ENCODE measurements at places on chromosomes 4 and X. TPM values are rescaled to one million over a fixed set of nuclear protein-coding genes. Genes with fewer than 3 reads are reported as not detected.

DNA sequence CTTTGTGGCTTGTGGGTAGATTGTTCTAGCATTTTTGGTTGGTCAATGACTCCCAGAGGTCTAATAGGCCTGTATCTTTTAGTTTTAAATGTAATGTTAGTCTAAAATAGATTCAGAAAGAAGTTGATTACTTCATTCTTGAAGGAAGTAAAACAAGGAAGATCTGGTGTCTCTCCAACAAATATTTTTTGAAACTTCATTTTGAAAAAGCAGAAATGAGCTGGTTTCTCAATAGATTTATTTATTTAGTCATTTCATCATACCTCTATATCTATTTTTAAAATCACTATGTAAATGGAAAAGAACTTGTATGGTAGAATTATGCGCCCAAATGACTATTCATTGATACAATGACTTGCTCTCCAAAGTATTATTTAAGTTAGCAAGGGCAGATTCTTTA, 7.2 kb downstream of the HTR2C start:
- no peak for DNase-seq

Gene SOWAHD
- 0.17 TPM for total RNA-seq

DNA sequence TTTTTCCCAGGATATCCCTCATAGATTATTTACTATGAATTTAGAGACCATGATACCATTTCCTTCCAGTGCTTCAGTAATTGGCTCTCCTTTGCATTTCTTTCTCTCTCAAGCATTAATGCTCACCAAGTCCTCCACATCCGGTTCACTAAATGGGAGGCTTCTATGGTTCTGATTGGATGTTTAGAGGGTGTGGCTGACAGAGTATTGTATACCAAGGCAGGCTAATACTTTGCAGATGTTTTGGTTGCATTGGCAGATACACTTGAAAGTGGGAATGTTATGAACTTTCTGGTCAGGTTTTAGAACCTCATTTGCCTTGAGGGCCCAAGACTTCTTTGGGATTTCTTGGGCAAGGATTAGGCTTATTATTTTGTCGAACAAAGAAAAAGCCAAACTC, 24.2 kb downstream of the CBLL2 start:
- no peak for DNase-seq

GRCh38 chr4:41285864-41286235, 29.1 kb downstream of the UCHL1 start:
- no peak for DNase-seq

GRCh38 chrX:78314561-78314960, 12.8 kb downstream of the CYSLTR1 start:
- DNase-seq: no peak

- no peak for DNase-seq
Measured at GRCh38 chr4:2750719-2751605, 5.2 kb downstream of the TNIP2 start.

- no peak for DNase-seq
Measured at GRCh38 chr4:82994834-82995233, 15.8 kb downstream of the LIN54 start.

DNA sequence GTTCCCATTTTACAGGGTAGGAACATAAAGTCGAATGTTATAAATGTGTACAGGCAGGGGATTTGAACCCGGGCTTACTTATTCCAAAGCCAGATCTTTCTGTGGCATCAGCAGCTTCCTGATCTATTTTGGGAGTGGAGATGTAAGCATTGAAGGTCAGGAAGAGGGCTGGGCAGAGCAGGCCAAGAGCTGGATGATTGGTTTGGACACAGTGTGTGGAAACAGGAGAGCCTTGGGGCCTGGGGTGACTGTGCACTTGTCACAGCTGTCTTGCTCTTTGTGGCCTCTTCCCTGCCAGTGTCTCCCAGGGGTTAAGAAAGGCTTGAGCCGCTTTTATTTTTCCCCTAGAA, 127.9 kb upstream of the ENPP6 start:
- no peak for DNase-seq

DNA sequence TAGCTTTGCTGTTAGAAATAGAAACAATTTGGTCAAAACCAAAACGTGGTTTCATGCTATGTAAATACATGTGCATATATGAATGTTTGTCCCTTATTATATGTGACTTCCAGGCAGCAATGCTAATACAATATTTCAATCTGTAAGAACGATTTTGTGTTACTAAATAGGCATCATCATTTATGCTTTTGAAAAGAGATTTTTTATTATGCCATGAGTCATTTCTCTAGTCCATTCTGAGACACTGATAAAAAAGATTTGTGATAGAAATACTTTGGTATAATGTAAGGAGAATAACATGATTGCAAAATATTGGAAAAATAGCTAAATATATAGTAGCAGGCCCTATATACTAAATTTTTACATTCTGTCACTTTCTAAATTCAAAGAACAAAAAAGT, 28.9 kb downstream of the SYNPO2 start:
- no peak for DNase-seq

DNA sequence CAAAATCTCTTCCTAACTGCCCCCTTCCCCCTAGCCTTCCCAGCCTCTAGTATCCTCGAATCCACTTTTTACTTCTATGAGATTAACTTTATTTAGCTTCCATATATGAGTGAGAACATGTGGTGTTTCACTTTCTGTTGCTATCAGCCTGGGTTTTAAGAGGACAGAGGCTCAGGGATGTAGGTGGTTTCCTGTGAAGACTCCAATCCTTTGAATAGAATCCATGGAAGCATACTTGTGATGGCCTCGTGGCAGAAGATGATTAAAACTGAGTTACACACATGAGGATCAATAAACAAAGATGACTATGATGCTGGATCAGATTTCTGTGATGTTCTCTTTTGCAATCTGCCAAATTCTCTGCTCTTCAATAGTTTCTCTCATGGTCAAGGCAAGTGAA, 29.8 kb downstream of the CD99L2 start:
- DNase-seq: no peak

DNA sequence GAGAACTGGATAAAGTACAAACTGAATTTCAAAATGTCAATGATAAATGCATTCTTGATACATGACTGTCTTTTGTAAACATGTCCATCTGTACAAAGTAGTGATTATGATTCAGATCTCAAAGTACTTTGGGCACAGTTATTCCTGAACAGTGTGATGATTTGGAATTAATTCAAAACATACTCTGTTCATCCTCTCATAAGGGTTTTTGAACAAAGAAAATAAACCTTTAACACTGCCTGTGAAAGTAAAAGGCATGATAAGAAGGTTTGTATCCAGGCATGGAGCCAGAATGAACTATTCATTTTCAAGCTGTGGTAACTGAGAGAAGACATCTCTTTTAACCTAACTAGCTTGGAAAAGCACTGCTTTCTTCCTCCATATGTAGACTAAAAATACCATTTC, 883 bp upstream of the KLHL4 start:
- DNase-seq: peak; percentile 25

- no peak for DNase-seq
Measured at GRCh38 chr4:140680686-140681085, 75.5 kb downstream of the TBC1D9 start.

DNA sequence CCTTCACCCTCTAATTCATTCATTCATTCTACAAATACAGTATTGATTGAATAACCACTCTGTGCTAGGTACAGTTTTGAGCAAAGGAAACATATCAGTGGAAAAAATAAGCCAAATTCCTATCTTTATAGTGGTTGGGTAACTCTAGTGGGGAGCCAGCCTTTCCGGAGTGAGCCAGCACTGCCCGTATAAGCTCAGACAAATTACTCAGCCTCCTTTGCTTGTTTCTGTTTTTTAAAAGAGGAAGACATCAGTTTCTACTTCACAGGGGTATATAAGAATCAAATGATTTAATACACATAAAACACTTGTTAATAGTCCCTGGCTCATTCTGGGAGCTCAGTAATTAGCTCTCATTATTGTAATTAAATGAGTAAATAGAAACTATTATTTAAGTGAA, 238.2 kb upstream of the MAD2L1 start:
- no peak for DNase-seq

DNA sequence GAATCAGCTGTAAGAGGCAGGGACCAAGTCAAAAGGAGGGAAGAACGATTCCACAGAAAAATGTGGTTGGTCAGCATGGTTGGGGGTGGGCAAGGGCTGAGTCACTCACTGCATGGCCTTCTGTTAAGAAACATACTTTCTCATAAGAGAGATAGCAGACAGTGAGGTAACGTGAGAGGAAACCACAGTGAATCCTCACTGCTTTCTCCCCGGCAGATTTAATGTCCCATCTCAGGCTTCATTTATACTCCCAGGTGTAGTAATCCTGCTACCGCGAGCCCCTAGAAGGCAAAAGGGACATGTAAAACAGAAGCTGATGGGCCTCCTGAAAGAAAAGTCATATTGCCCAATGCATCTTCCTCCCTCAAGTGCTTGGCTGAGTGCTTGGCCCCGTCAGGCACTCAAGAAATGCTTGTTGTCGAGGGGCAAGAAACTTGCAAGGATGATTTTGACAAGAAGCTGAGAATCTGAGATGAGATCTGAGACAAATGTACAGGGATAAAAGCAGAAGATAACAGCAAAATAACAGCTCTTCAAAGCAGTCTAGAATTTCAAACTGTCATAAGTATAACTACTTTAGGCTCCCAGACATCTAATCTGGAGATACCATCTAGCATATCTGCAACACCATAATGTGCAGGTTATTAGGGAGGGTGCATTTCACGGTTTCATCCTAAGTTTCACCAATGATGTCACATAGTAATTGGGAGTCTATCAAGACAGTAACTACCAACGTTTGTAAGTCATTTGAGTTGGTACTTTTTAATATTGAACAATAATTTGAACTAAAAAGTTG, 40.2 kb downstream of the SH3KBP1 start:
- peak; percentile 61 for DNase-seq

Gene WDR17
- total RNA-seq: 4.2 TPM

DNA sequence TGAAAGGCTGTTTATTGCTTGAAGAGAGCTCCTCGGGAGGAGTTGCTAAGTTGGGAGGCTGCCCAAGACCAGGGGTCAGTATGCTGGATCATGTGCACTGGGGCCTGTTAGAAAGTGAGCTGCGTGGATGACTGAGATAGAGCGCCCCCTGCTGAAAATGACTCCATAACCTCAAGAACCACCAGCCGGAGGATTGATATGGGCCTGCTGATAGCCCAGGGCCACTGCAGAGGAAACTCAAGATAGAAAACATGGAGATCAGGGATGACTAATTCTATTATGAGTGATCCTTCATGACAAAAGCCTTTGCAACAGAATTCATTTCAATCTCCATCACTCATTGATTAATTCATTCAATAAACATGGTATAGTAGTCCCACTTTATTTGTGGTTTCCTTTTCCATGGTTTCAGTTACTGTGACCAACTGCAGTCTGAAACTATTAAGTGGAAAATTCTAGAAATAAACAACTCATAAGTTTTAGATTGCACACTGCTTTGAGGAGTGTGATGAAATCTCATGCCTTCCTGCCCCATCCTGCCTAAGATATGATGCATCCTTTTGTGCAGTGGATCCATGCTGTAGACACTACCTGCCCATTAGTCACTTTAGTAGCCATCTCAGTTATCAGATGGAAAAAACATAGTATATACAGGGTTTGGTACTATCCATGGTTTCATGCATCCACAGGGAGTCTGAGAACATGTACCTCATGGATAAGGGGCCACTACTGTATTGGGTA, 126.7 kb upstream of the MBNL3 start:
- DNase-seq: peak; percentile 27

DNA sequence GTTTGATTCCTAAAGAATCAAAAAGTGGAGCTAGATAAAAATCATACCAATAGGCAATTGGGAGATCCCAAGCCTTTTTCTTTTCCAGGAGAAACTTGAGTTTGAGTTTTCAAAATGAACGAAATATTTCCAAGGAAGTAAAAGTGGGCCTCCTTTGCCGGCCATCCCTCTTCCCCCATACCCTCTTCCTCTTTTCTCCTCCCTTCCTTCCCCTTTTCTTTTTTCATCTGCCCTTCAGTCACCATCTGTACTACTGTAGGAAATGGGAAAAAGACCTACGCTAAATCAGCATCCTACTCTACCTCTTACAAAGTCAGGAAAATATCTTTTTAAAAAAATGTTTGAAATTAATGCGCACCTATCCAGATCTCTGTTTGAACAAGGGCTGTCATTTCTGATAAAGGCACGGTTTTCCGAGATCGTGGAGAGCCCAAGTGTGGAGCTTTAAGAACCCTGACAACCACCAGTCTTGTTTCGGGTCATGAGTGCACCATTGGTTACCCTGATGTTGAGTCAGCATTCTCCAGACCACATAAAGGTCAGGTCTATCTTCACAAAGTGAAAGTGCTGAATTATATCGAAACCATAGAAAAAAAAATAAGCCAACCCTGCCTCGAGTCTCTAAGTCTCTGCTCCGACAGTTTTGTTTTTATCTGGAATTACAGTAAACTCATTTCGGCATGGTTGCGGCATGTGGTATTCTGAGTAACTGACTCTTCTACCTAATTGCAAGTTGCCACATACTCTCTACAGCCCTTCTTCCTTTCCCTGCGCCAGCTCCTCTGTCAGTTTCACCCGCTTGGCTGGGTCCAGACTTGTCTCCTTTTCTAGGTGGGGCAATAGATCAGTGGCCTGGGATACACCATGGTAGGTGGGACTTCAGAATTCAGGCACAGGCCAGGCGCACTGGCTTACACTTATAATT, 140.2 kb upstream of the KLF3 start:
- peak; percentile 29 for DNase-seq

DNA sequence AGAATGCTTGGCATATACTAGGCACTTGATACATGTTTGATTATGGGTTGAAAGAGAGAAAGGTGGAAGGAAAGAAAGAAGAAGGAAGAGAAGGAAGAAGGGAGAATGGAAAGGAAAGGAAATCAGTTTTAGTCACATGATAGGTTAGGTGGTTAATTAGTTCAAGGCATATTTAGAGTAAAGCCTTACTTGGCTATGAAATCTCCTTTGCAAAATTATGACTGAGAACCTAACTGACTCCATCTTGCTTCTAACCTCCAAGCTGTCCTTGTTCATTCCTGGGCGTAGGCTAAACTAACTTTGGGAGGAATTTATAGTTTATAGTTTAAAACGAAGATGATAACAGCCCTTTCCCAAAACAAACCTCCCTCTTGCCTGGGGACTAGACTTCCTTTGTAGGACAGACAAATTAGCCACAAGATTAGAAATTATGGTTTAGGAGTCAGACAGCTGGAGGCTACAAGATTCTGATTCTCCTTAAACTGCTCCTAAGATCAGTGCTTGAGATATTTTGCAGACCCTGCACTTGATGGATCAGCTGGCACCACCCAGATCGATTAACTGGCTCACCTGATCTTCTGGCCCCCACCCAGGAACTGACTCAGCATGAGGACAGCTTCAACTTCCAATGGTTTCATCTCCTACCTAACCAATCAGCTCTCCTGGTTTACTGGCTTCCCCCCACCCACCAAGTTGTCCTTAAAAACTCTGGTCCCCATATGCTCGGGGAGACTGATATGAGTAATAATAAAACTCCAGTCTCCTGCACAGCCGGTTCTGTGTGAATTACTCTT, 55.0 kb downstream of the TXK start:
- DNase-seq: peak; percentile 15

GRCh38 chrX:41275661-41276609, 58.0 kb upstream of the DDX3X start:
- peak; percentile 59 for DNase-seq

GRCh38 chr4:87620491-87620890, 12.2 kb downstream of the DSPP start:
- no peak for DNase-seq

GRCh38 chr4:171880136-171880535, 66.9 kb downstream of the GALNTL6 start:
- DNase-seq: no peak

- DNase-seq: no peak
Measured at GRCh38 chr4:88709989-88710388, 12.4 kb upstream of the NAP1L5 start.

GRCh38 chrX:16268206-16268605, 100.9 kb downstream of the MAGEB17 start:
- no peak for DNase-seq
